Transverse colon (tissue), 4 donors: ENCODE measurements at places on chromosomes 1 and 21.

- peak overlapping the region; percentile 3 for H3K4me3 ChIP-seq
- H3K36me3 ChIP-seq, result no peaks in the 10 kb centered on the region
- no peaks in the 10 kb centered on the region for H3K27me3 ChIP-seq
These were observed 905 bp downstream of the BTBD19 start for GRCh38 chr1:44808938-44809917.

- H3K4me1 ChIP-seq, result peaks cover 9% of the 10 kb centered on the region
- H3K36me3 ChIP-seq, result no peaks in the 10 kb centered on the region
- no peak overlapping the region for H3K4me3 ChIP-seq
- no peak for DNase-seq
- H3K27me3 ChIP-seq, result no peaks in the 10 kb centered on the region
- H3K27ac ChIP-seq, result no peak overlapping the region
These were observed 50.1 kb downstream of the CHD5 start for GRCh38 chr1:6130036-6130435.

GRCh38 chr21:28345934-28346333 lies 646.7 kb downstream of the LTN1 start:
- DNase-seq, result no peak
- no peaks in the 10 kb centered on the region for H3K27me3 ChIP-seq
- H3K4me3 ChIP-seq, result no peak overlapping the region
- no peak overlapping the region for H3K27ac ChIP-seq
- H3K36me3 ChIP-seq, result no peaks in the 10 kb centered on the region
- H3K4me1 ChIP-seq, result no peaks in the 10 kb centered on the region

GRCh38 chr1:53621144-53621543 lies 117.8 kb downstream of the GLIS1 start:
- no peaks in the 10 kb centered on the region for H3K27me3 ChIP-seq
- DNase-seq, result no peak
- H3K4me3 ChIP-seq, result no peak overlapping the region

DNA sequence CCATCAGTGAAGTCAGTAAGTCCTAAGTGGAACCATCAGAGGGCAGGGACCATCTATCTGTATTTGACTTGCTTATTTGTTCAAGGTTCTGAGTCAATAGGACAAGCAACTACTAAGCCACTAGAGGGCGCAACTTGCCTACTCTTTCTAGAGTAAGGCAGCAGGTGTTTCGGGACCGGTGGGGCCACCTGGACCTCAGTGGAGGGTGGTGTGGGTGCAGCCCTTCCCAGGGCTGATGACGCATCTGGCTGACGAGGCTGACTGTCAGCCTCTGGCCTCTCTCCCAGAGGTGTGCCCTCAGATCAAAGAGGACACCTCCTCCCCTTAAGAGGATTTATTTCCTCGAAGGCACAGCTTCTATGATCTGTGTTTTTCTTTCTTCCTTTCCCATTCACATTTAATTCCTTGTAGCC lies 6.6 kb downstream of the CBR3 start:
- peaks cover 9% of the 10 kb centered on the region for H3K4me1 ChIP-seq
- no peak overlapping the region for H3K4me3 ChIP-seq
- H3K27me3 ChIP-seq, result no peaks in the 10 kb centered on the region
- DNase-seq, result peak; percentile 95

DNA sequence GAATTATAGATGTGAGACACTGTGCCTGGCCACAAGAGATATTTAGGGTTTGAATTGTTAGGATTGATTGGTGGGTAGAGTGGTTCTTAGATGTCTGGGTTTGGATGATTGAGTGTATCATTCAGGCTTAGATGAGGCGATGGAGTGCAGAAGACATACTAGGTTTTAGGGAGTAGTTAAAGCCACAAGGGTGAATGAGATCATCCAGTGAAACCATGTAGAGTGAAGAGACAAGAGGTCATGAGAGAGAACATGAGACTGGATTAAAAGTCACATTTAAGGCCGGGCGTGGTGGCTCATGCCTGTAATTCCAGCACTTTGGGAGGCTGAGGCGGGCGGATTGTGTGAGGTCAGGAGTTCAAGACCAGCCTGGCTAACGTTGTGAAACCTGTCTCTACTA lies 37.2 kb downstream of the ZFYVE9 start:
- H3K27ac ChIP-seq, result no peak overlapping the region
- no peak for DNase-seq
- H3K36me3 ChIP-seq, result no peaks in the 10 kb centered on the region
- H3K4me3 ChIP-seq, result no peak overlapping the region

- H3K4me1 ChIP-seq, result no peaks in the 10 kb centered on the region
- no peak overlapping the region for H3K4me3 ChIP-seq
- DNase-seq, result no peak
- no peaks in the 10 kb centered on the region for H3K36me3 ChIP-seq
- H3K27me3 ChIP-seq, result no peaks in the 10 kb centered on the region
- no peak overlapping the region for H3K27ac ChIP-seq
These were observed 336.8 kb upstream of the SGIP1 start for GRCh38 chr1:66197120-66197519.
